ENCODE measurements at places on chromosomes 12 and 14.
A peak's percentile ranks its signal among the peaks of the same experiment; 100 is the strongest.

GRCh38 chr12:52156757-52157565 lies 34.9 kb downstream of the KRT80 start:
- DNase-seq: peak; percentile 62

GRCh38 chr14:38866461-38866860 lies 236.6 kb downstream of the SEC23A start:
- no peak for DNase-seq

- DNase-seq: no peak
These were observed 28.5 kb downstream of the CD9 start for GRCh38 chr12:6228535-6229223.

DNA sequence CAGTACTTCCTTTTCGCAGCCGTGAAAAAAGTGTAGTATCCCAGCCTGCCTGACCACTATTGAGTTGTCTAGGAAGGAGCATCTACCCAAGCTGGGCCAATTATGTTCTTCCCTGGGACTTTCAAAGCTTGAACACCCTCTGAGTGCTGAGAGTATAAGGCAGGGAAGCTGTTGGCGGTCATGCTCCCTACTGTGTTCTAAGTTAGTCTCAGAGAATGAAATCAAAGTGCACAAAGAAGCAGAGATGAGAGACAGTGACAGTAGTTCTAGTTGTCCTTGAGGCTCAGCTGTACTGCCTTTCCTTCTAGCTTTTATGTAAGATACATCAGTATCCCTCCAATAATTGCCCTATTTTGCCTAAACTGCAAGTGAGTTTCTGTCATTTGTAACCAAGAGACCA lies 427.1 kb upstream of the SEL1L start:
- no peak for DNase-seq

Data from stimulated activated naive CD4-positive, alpha-beta T cell treated with Interleukin-2 at 50 U/mL for 16 hours (primary cell).